Fibroblast of mammary gland (primary cell): ENCODE measurements at places on chromosomes 1 and 21.

DNA sequence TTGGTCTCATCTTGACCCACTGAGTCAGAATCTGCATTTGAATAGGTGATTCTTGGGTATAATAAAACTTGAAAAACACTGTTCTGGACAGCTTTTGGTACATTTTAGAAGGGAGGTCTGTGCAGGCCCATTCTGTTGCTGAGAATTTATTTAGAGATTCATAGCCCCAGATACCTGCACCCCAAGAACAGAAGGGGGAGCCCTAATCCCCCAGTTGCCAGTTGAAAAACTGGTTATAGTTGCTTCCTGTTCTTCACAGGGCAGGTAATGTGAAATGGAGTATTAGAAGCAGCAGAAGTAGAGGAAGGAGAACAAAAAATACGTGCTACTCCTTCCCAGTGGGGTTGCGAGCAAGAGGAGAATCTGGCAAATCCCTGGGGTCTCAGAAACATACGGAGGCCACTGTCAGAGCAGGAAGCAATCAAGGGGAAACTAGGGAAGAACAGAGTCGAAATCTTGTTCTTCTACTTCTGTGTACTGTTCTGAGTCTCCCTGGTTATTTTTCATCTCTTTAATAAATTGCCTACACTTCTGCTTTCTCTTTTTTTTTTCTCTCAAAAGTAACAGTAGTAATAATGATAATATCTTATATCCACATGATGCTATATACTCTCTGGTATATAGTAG is 4.6 kb upstream of the CLCA2 start:
- DNase-seq: peak; percentile 41

GRCh38 chr1:179743679-179744400 is 749 bp downstream of the FAM163A start:
- DNase-seq: no peak

DNA sequence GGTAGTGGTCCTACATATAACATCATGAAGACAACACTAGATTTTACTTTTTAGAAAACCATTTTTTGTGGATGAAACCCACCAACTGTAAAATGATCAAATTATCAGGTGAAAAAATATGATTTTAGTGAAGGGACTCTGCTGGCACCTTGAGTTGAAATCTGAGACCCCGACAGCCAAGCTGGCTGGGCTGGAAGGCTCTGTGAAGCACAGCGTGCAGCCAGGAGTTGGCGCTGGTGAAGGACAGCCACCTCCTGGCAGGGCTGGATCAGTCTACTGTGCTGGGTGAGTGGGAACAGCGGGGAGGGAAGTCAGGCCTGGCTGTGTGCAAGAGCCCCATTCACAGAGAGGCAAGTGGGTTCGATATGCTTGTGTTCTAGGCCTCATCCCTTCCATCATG is 47.9 kb downstream of the DDAH1 start:
- no peak for DNase-seq

DNA sequence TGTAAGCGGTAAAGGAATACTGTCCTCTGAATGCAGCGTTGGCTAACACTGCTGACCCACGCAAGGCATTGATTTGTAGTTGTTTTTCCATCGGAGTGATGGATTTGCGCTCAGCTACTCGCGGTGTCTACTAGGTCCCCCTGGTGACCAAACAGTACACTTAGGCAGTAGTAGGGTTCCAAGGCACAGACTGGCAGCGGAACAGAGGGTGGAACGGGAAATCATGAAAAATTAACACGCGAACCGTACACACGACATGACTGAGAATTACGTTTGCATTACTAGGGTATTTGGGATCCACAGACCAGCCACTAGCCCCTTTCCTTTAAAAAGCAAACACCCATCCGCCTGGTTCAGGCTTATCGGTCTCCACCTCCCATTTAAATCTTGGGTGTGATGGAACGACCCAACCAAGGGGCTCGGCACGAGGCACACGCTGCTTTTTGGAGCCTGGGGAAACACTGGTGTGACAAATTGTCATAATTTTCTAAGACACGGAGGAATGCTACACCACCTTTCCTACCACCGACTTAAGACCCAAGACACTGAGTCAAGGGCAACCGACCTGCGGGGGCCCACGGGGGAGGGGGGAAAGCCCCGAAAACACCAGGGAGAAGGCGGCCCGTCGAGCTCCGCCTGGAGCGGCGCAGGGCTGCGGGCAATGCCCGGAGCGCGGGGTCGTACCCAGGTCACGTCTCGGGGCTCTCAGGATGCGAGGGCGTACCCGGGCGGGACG is 699 bp downstream of the DIPK1A start:
- peak; percentile 84 for DNase-seq

DNA sequence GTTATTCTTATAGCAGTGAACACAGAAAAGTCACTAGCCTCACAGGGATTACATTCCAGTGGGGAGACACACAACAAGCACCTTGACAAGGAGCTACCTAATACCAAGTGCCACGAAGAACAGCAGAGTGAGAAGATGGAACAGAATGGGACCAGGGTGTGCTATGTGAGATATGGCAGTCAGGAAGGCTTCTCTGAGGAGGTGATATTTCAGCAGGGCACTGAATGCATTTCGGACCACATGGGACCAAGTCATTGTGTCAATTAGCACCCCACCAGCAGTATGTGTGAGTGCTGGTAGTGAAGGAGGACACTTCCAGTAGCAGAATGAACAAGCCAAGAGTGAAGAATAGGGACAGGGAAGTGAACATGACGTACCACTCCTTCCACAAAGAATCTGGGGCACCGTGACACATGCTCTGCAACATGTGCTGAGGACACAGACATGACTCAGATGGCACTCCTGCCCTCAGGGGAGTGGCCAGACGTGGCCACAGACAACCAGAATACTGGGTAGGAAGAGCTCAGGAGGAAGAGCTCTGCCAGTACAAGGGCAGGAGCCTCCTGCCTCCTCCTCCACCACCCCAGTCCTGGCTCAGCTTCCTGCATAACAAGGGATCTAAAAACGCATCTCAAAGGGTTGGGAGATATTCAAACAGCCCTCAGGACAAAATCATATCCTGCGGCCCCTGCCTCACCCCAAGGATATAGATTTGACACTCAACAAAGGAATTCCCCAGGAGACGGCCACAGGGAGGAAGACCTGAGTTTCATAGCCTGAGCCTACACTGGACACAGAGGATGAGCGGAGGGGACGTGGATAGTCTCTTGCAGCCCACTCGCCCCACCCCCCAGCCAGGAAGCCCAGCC is 102.5 kb downstream of the TRABD2B start:
- DNase-seq: peak; percentile 45

- DNase-seq: peak; percentile 81
Observed at GRCh38 chr1:110312188-110313121, 26.7 kb upstream of the RBM15 start.

DNA sequence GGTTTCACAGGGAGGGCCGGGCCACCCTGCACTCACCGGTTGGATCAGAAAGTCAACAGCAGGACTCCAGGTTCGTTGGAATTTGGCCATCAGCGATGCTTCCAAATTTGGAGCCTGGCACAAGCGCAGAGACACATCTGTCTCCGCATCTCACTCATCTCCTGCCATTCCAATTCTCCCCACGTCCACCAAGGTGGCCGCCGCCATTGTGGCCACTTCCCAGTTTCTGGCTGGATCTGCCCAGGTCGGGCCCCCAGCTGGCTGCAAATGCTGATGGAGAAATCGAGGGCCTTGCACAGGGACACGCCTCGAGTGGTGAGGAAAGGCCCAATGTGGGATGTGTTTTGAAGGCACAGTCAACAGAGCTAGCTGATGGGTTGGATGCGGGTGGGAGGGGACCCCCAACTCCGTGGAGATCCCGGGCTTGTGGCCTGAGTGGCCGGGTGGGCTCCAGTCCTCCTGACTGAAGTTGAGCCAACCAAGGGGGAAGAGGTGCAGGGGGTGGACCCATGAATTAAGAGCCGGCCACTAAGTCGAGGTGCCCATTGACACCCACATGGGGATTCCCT is 102.7 kb downstream of the CRYAA start:
- DNase-seq: no peak

GRCh38 chr1:227951624-227952373 is 4.1 kb upstream of the WNT9A start:
- DNase-seq: no peak

- no peak for DNase-seq
Observed at GRCh38 chr1:81517987-81518386, 282.7 kb upstream of the ADGRL2 start.

DNA sequence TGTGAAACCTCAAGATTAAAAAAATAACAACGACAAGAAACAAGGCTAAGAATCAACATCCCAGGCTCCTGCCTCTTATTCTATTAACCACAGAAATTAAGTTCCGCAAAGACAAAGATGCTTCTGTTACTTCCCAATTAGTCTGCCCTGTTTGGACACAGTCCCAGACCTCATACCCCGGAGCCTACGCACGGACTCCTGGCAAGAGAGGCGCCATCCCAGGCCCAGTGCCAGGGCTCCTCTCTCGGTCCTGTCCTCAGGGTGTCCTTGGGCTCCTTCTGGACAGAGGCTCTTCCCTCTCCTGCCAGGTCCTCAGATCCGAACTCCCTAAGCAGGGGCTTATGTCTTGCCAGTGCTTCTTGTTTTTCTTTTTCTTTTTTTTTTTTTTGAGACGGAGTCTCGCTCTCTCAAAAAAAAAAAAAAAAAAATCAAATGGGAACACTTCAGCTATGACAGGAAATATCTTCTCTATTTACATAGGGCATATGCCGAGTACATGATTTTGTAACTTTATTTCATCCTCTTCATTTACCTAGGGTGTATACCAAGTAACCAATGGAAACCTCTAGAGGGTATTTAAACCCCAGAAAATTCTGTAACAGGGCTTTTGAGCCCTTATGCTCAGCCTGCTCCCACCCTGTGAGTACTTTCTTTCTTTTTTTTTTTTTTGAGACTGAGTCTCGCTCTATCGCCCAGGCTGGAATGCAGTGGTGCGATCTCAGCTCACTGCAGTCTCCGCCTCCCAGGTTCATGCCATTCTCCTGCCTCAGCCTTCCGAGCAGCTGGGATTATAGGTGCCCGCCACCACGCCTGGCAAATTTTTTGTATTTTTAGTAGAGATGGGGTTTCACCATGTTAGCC is 11.7 kb upstream of the ENO1 start:
- peak; percentile 93 for DNase-seq

DNA sequence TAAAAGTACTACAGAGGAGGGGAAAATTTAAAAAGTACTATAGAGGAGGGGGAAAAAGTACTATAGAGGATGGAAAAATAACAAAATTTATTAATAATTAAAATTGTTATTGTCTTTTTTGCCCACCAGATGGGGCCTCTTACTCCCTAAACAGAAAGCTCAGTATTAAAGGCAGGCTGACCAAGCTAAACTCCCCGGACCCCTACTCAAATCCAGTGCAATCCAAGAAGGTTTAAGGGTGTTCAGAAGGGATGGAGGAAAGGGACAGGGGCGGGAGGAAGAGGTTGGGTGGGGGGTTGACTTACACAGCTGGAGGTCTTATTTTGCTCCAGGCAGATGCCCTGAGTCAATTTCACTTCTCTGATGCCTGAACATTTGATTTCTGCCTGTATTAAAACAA is 13.7 kb downstream of the CD34 start:
- DNase-seq: no peak

GRCh38 chr1:2313651-2314261 is 77.6 kb downstream of the MORN1 start:
- no peak for DNase-seq

DNA sequence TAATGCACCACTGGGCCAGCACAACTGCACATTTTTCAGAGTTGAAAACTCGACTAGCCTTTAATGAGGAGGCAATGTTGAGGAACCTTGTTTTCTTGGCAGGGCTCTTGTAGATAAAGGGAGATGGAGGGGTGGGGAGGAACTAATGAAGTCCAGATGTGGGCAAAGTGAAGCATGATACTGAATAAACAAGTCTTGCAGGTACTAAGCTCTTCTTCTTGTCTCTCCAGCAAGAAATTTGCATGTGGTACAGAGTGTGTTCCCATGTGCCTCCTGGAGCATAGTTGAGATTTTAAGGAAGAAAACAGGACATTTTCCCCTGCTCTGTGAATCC is 47.0 kb downstream of the PLPP3 start:
- peak; percentile 70 for DNase-seq

- DNase-seq: peak; percentile 98
Observed at GRCh38 chr21:33947451-33948095, 32.0 kb upstream of the ATP5PO start.

- no peak for DNase-seq
Observed at GRCh38 chr1:205774198-205775014, 876 bp downstream of the RAB29 start.

- no peak for DNase-seq
Observed at GRCh38 chr1:38555594-38555993, 304.0 kb downstream of the RRAGC start.

DNA sequence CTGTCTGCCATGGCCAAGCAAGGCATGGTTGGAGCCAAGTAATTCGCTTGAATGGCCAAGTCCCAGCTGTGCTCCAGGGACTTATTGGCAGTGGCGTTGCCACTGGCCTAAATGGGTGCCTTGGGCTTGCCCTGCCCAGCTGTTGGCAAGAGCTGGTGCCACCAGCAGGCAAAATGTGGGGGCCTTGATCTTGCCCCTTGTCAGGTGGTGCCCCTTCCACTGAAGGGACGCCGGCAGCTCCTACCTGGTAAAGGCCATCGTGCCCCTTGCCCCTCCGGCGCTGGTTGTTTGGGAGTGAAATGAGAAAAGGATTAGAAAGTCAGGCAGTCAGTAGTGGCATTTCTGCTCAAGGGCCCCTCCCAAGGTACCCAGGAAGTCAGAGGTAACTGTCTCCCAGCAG is 85.5 kb downstream of the CD247 start:
- no peak for DNase-seq

- DNase-seq: no peak
Observed at GRCh38 chr21:35927262-35927661, 133.1 kb downstream of the SETD4 start.

- DNase-seq: peak; percentile 5
Observed at GRCh38 chr21:42171091-42172053, 47.6 kb upstream of the ABCG1 start.

DNA sequence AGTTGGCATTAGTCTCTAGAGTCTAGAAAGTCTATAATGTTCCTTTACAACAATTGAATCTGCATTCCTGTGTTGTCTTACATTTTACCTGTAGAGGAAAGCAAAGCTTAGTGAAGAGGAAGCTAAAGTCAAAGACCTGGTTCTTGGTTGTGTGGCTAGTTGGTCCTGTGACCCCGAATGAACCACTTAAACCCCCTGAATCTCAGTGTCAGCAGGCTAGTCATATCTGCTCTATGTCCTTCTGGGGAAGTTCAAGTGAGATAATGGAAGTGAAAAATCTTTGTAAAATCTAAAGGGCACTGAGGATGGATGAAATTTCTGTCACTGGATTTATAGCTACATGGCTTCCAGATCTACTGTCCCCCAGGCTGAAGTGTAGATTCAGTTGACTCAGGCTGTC is 24.0 kb upstream of the AIM2 start:
- DNase-seq: no peak

GRCh38 chr1:109659145-109659544 is 3.2 kb downstream of the GSTM4 start:
- DNase-seq: no peak

GRCh38 chr1:241638099-241638682 is 2.0 kb downstream of the CHML start:
- no peak for DNase-seq

DNA sequence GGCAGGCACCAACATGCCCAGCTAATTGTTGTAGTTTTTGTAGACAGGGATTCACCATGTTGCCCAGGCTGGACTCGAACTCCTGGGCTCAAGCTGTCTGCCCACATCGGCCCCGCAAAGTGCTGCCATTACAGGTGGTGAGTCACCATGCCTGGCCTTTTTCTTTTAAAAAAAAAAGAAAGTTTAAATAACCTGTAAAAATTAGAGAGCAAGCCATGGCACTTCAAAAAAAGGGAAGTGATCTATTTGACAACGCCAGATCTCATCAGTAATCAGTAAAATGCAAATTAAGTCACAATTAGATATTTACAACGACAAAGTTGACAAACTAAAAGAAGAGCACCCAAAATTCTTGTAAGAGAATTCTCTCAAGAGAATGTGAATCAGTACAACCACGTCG is 2.9 kb upstream of the RBBP5 start:
- DNase-seq: no peak

GRCh38 chr21:32412162-32413014 is at the start of gene EVA1C:
TSS of gene EVA1C (plus strand) at chr21:32412706. CDS start at chr21:32412854, 148 bp downstream.
- peak; percentile 53 for DNase-seq
